ENCODE measurements at places on chromosomes 6 and 20. TPM values are rescaled to one million over a fixed set of nuclear protein-coding genes. Genes with fewer than 3 reads are reported as not detected.

Gene TAAR1
- total RNA-seq = not detected

Gene PACRG
- not detected for total RNA-seq

Gene RALGAPB
- total RNA-seq = 17.6 TPM

Gene STMND1
- total RNA-seq = not detected

Gene CCHCR1
- total RNA-seq = 39.2 TPM

Gene BCAS1
- 0.66 TPM for total RNA-seq

Gene DCBLD1
- 59.1 TPM for total RNA-seq

Gene TMEM151B
- total RNA-seq = not detected

Gene ANKRD66
- total RNA-seq = not detected

Gene PSMB8
- total RNA-seq = 118 TPM

Gene CFB
- 0.50 TPM for total RNA-seq

Gene SASH1
- 8.8 TPM for total RNA-seq

Gene MYMX
- total RNA-seq = 0.53 TPM

Gene LPA
- total RNA-seq = not detected

Gene PRR18
- total RNA-seq = 0.76 TPM

Gene HS3ST5
- total RNA-seq = 2.9 TPM

Gene MAP7
- not detected for total RNA-seq

Gene TRIM15
- total RNA-seq = not detected

Gene GZF1
- total RNA-seq = 22.0 TPM

Gene TP53INP2
- 0.88 TPM for total RNA-seq

Gene GGTLC1
- total RNA-seq = not detected

Gene IRAK1BP1
- total RNA-seq = 0.16 TPM

Gene TMEM74B
- total RNA-seq = not detected

Gene AURKA
- total RNA-seq = 132 TPM

Gene HDGFL1
- total RNA-seq = not detected

Gene TAGAP
- total RNA-seq = 8.4 TPM

Gene GINS1
- 49.5 TPM for total RNA-seq

Gene SYNDIG1
- not detected for total RNA-seq

Gene WFDC12
- total RNA-seq = not detected

Gene HLA-DRA
- not detected for total RNA-seq

Gene CRISP3
- total RNA-seq = not detected

Gene C6orf141
- not detected for total RNA-seq

Gene EYS
- not detected for total RNA-seq

Gene PGC
- total RNA-seq = not detected

Gene RIMS1
- total RNA-seq = not detected

Gene THBD
- 4.7 TPM for total RNA-seq

Gene ANGPT4
- not detected for total RNA-seq
